ENCODE measurements at places on chromosomes 5 and 9.

GRCh38 chr9:113488490-113488889 is 25.0 kb downstream of the RGS3 start:
- DNase-seq = no peak

GRCh38 chr5:74685979-74686631 is 1.1 kb downstream of the HEXB start:
- no peak for DNase-seq

- DNase-seq = no peak
Measured at GRCh38 chr9:114894609-114895433, 35.6 kb downstream of the TNFSF8 start.

DNA sequence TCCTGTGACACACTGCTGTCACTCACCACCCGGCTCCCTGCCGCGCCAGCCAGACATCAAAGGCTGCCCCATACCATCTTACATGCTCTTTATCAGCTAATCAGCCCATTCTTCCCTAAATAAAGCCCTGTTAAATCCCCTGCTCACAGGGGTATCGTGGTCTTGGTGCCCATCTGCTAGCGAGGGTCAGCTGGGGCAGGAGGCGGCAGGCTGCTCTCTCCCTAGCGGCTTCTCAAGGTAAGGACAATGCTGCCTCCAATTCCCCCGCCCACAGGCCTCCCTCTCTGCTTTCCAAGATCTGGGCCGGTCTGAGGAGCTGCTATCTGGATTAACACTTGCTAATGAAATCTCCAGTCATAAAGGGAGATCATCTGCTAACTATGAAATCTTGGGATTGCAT is 26.8 kb downstream of the BARHL1 start:
- no peak for DNase-seq

DNA sequence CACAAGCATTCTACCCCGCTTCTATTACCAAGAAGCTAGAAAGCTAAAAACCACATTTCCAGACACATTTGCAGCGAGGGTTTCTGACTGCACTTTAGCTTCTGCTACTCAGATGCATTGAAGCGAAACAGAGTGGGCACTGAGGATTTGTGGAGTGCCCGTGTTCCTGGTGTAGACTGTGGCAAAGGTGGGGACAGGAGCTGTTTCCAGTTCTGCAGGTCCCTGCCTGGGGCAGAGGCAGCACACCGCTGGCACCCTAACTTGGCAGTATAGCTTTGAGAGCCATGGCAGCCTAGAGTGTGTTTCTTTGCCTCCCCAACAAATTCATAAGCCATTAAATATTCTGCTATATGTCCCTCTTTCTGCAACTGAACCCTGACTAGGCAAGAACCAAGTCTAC is 108.6 kb upstream of the SPOCK1 start:
- no peak for DNase-seq
